H1 (cell line): ENCODE measurements at places on chromosomes 5 and 9. TPM values are rescaled to one million over a fixed set of nuclear protein-coding genes. Genes with fewer than 3 reads are reported as not detected.
A peak's percentile ranks its signal among the peaks of the same experiment; 100 is the strongest.

DNA sequence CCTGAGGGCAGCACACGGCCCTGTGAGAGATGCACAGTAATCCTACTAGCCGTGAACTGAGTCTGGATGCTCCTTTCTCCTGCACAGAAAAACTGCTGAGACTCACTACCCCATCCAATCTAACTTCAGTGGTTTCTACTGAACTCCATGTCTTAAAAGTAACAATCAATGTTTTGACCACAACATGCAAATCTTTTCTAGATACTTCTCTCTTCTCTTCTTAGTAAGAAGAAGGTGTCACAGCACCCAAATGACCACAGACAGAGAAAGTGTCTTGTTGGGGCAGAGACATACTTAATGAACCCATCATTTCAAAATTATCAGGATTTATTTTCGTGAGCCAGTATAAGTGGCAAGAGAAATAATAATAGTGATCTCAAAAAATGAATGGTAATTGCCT, 285.8 kb upstream of the MEF2C start:
- no peaks in the 10 kb centered on the region for H3K36me3 ChIP-seq
- DNase-seq: no peak
- H3K27ac ChIP-seq: no peak overlapping the region
- H3K4me3 ChIP-seq: no peak overlapping the region

- DNase-seq: no peak
- peaks cover 6% of the 10 kb centered on the region for H3K4me1 ChIP-seq
- H3K4me3 ChIP-seq: no peak overlapping the region
- H3K27ac ChIP-seq: no peak overlapping the region
- no peaks in the 10 kb centered on the region for H3K27me3 ChIP-seq
Observed at GRCh38 chr5:132462856-132463745, 27.5 kb downstream of the IRF1 start.

PGM5 gene
- total RNA-seq: not detected in 2 replicates

DNA sequence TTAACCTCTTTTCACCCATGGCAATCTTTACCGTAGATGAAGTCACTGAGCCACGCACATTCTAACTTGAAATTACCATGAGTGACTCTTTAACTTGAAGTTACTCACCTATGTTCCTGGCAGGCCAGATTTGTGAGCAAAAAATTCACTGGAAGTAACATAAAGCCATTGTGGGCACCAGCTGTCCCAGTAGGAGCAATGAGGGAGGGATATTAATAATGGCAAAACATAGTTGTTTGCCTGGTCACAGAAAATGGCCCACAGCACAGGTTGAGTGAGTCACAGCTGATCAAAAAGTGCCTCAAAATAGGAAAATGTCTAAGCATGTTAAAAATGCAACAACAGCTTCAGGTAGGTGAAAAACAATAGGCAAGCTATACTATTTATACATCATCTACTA, 146.6 kb downstream of the EFNA5 start:
- H3K27ac ChIP-seq: no peak overlapping the region
- no peaks in the 10 kb centered on the region for H3K36me3 ChIP-seq
- H3K4me3 ChIP-seq: no peak overlapping the region
- no peak for DNase-seq

DNA sequence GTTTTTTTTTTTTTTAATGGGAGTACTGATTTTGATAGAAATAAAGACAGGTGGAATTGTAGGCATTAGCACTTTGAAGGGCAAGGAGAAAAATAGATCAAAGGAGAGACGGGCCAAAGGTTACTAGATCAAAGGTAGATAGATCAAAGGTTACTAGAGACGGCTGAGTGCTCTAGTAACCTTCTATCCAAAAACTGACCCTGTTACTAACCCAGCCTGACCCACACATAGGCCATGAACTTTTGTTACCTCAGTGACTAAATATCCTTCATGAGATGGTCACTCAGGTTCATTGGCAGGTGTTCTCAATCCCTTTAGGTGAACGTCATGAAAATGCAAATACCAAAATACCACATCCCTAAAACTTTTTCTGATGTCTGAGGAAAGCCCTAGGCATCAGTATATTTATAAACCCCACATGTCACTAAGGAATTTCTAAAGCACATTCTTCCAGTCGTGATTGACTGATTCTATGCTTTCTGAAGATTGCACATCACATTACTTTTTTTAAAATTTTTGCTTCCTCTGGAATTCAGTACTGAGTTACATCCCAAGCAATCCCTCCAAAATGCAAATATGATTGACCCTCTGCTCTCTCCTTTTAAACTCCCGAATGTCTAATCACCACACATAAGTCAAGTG, 772.7 kb downstream of the BRINP1 start:
- H3K4me3 ChIP-seq: no peak overlapping the region
- H3K27ac ChIP-seq: no peak overlapping the region
- H3K36me3 ChIP-seq: no peaks in the 10 kb centered on the region
- H3K4me1 ChIP-seq: no peaks in the 10 kb centered on the region

FREM1 gene
- total RNA-seq: 2.6 TPM in 2 replicates

- no peaks in the 10 kb centered on the region for H3K36me3 ChIP-seq
- H3K4me3 ChIP-seq: no peak overlapping the region
- H3K27me3 ChIP-seq: no peaks in the 10 kb centered on the region
- no peak overlapping the region for H3K27ac ChIP-seq
- H3K4me1 ChIP-seq: peaks cover 2% of the 10 kb centered on the region; the same call in 1 of the 2 replicates
- DNase-seq: peak; percentile 41
Observed at GRCh38 chr5:139911425-139912120, 116.0 kb downstream of the PSD2 start.

GRCh38 chr5:54362434-54362833, 52.1 kb upstream of the ARL15 start:
- H3K4me1 ChIP-seq: peaks cover 2% of the 10 kb centered on the region; the same call in 1 of the 2 replicates
- no peaks in the 10 kb centered on the region for H3K36me3 ChIP-seq
- H3K27ac ChIP-seq: no peak overlapping the region
- DNase-seq: no peak

MAN2A1 gene
- 98.5 and 102 TPM in 2 replicates for total RNA-seq

HTR4 gene
- not detected in 2 replicates for total RNA-seq

GRCh38 chr5:171705036-171705435, 80.6 kb upstream of the SMIM23 start:
- DNase-seq: no peak
- no peak overlapping the region for H3K4me3 ChIP-seq
- no peaks in the 10 kb centered on the region for H3K36me3 ChIP-seq
- H3K27me3 ChIP-seq: peaks cover 4% of the 10 kb centered on the region
- H3K4me1 ChIP-seq: no peaks in the 10 kb centered on the region

DNA sequence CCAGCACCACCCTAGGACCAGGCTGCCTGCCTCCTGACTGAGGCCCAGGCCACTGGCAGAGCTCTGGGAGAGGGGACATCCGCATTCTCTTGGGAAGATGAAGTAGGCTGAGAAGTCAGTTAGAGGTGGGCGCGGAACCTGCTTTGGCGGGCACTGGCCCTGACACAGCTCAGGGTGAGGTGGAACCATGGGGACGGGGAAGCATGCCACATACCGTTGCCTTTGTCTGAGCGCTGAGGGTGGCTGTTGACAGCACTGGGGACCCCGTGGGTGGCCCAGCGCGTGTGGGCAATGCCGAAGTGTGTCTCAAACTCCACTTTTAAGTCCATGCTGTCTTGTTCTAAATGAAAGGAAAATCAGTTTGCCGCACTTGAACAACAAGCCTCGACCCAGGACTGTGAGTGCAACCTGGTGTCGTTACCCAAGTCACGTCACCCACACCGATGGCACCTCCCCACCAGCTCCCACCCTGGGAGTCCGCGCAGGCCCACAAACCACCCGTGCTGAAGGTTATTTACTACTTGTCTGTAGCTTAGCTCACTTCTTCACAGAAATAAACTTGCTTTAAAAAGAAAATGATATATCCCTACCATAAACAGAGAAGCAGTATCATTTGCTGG, 17.4 kb downstream of the GFPT2 start:
- no peaks in the 10 kb centered on the region for H3K27me3 ChIP-seq
- no peak overlapping the region for H3K27ac ChIP-seq
- H3K36me3 ChIP-seq: peaks cover 53% of the 10 kb centered on the region
- no peak overlapping the region for H3K4me3 ChIP-seq
- H3K4me1 ChIP-seq: peaks cover 14% of the 10 kb centered on the region

TEX48 gene
- total RNA-seq: not detected in 2 replicates

DNA sequence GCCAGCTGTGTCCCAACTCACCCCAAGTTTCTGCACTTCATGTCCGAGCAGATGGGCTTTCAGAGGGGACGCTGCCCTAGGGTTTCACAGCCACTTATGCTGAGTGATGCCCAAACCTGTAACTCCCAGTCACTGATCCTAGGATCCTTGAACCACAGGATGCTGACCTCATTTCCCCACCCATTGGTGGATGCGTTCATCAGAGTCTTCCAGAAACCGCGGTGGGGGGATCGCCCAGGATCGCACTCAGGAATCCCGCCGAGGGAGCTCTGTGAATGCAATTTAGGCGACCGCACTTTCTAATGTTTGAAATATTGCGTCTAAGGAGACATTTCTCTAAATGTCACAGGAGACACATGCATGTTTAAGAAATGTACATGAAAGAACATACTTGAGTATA, 212.3 kb upstream of the IRX4 start:
- H3K36me3 ChIP-seq: no peaks in the 10 kb centered on the region
- H3K27ac ChIP-seq: no peak overlapping the region
- DNase-seq: no peak
- no peaks in the 10 kb centered on the region for H3K27me3 ChIP-seq

DNA sequence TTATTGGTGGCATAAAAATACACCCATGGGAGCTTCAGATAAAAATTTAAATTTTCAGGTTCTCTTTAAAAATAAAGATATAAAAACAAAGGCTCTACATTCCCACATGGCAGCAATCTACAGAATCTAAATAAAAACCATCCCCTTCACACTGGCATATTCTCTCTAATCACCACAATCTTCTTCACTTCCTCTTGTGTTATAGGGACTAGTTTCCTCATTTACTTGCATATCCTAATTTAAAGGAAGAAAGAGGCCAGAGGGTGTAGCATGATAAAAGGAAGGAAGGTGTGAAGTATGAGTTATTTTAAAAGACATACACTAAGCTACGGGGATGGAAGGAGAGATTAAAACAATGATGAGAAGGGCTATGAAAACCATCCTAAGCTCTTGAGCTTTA, 390.5 kb downstream of the ZNF608 start:
- no peaks in the 10 kb centered on the region for H3K4me1 ChIP-seq
- H3K27ac ChIP-seq: no peak overlapping the region

FOXD4L5 gene
- 0.13 TPM in 1 of 2 replicates, not detected in the other for total RNA-seq

BTNL8 gene
- 0.27 and 0.48 TPM in 2 replicates for total RNA-seq

GRCh38 chr9:112059145-112059965, 115.7 kb downstream of the SUSD1 start:
- H3K4me1 ChIP-seq: no peaks in the 10 kb centered on the region
- DNase-seq: no peak
- no peak overlapping the region for H3K27ac ChIP-seq

DNA sequence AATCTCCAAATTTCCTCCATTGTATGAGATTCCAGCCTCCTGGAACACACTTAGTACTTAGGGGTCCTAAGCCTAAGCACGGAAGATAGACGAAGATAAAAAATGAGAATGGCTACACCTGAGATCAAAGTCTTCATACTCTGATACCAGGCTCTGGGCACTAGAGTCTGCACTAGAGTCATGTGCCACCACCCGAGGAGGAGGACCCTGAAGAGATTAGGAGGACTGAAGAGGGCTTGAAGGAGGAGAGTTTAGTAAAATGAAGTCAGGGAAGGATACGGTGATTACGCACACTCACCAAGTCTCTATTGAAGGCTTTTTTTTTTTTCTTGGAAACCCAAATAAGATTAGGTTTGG, 573 bp upstream of the SPATA24 start:
- H3K36me3 ChIP-seq: 0 out of 2 replicates have a peak, but pooled peaks cover 2% of the 10 kb centered on the region
- 0 out of 2 replicates have a peak, but pooled peaks cover 4% of the 10 kb centered on the region for H3K27me3 ChIP-seq
- no peak overlapping the region for H3K27ac ChIP-seq
- H3K4me3 ChIP-seq: peak overlapping the region; percentile 78
- H3K4me1 ChIP-seq: peaks cover 3% of the 10 kb centered on the region
- DNase-seq: no peak

GRCh38 chr5:13783726-13784125, 160.8 kb downstream of the DNAH5 start:
- no peak overlapping the region for H3K27ac ChIP-seq
- no peaks in the 10 kb centered on the region for H3K27me3 ChIP-seq
- H3K4me3 ChIP-seq: no peak overlapping the region
- no peak for DNase-seq

GRCh38 chr5:149790276-149790675, 60.2 kb downstream of the PPARGC1B start:
- H3K4me1 ChIP-seq: no peaks in the 10 kb centered on the region
- H3K27ac ChIP-seq: no peak overlapping the region
- H3K27me3 ChIP-seq: no peaks in the 10 kb centered on the region
- H3K4me3 ChIP-seq: no peak overlapping the region

LECT2 gene
- not detected in 2 replicates for total RNA-seq

- DNase-seq: no peak
- H3K4me1 ChIP-seq: no peaks in the 10 kb centered on the region
- no peak overlapping the region for H3K4me3 ChIP-seq
- no peak overlapping the region for H3K27ac ChIP-seq
Observed at GRCh38 chr5:131482617-131483016, 152.4 kb downstream of the RAPGEF6 start.

DNA sequence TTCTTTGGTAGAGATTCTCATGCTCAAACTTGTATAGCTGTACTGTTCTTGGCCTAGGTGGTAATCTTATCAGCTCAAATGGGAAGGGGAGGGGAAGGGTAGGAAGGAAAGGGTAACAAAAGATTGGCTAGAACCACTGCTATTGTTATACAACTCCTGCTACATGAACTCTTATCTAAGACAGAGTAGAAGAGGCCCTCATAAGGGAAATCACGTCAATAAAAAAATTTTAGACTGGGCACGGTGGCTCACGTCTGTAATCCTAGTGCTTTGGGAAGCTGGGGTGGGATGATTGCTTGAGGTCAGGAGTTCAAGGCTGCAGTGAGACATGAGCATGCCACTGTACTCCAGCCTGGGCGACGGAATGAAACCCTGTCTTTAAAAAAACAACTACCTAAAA, 15.9 kb downstream of the STOM start:
- no peaks in the 10 kb centered on the region for H3K27me3 ChIP-seq
- no peak overlapping the region for H3K4me3 ChIP-seq
- no peaks in the 10 kb centered on the region for H3K4me1 ChIP-seq
- H3K36me3 ChIP-seq: peaks cover 31% of the 10 kb centered on the region
